ENCODE measurements at places on chromosomes 4 and X.

DNA sequence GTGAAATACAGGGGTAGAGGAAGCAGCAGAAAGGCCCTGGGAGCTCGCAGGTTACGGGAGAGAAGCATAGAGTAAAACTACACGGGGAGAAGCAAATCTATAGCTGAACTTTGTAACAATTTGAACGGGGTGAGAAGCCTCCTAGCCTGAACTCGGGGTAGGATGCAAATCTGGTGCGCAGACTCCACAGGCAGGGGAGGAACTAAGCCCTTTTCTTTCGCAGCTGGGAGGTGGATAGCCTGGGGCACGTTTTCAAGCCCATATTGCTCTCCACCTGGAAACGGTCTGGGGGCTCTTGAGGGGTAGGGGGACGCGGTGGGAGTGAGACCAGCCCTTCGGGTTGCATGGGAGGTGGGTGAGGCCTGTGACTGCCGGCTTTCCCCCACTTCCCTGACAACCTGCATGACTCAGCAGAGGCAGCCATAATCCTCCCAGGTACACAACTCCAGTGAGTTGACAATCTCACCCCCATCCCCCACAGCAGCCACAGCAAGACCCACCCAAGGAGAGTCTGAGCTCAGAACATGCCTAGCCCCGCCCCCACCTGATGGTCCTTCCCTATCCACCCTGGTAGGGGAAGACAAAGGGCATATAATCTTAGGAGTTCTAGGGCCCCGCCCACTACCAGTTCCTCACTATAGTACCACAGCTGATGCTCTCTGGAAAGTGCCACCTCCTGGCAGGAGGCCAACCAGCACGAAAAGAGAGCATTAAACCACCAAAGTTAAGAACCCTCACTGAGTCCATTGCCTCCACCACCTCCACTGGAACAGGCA, 29.9 kb downstream of the SOWAHB start:
- peaks cover 2% of the 10 kb centered on the region for H3K36me3 ChIP-seq
- no peak for DNase-seq
- H3K4me3 ChIP-seq, result no peak overlapping the region

DNA sequence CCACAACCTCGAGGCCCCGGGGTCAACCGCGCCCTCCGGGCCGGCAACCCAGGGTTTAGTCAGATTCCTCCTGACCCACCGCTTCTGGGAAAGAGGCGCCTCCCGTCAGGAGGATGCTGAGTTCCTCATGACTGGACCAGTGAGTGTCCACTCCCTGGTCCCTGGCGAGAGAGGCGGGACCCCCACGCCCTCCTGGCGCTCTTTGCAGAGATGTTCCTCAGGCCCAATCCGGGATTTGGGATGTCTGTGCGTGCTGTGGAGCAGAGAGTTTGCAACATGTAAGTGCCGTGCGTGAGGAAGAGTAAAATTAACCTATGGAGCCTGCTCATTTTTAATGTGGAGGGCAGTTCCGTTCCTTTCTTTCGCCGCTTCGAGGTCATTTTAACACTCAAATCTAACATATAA, 824 bp upstream of the UGDH start:
- H3K36me3 ChIP-seq, result peaks cover 23% of the 10 kb centered on the region
- peak overlapping the region; percentile 98 for H3K4me3 ChIP-seq
- peaks cover 17% of the 10 kb centered on the region for H3K4me1 ChIP-seq
- H3K27me3 ChIP-seq, result no peaks in the 10 kb centered on the region
- H3K27ac ChIP-seq, result peak overlapping the region; percentile 78

DNA sequence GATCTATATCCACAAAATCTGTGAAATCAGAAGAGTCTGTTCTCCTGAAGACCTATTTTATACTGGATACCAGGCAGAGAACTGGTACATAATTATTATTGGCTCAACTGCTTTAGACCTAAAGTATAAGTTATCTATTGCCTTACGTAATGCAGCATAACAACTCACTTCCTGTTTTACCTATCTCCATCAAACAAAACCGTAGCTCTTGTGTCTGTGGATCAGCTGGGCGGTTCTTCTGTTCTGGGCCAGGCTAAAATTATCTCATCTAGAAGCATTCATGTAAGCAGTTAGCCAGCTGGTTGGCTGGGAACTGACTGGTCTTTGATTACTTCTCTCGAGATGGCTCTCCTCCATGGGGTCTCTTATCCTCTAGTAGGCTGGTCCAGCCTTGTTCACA, 57.8 kb downstream of the PPP1R2C start:
- no peak for DNase-seq
- peaks cover 2% of the 10 kb centered on the region for H3K4me1 ChIP-seq
- no peaks in the 10 kb centered on the region for H3K27me3 ChIP-seq
- no peaks in the 10 kb centered on the region for H3K36me3 ChIP-seq
- H3K27ac ChIP-seq, result no peak overlapping the region
- H3K4me3 ChIP-seq, result no peak overlapping the region

DNA sequence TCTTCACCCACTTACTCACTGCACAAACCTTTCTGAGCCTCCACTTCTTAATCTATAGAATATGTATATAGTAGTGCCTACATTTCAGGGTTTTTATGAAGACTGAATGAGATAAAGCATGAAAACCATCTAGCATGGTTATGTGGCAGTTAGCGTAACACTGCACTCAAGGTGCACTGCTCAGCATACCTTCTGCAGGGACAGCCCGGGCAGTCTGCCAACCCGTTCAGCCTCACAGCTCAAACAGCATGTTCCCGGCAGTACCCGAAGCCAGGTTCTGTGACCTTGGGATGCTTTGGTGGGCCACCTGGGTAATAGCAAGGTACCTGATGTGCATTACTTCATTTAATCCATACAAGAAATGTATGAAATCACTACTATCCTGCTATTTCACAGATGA, 81.4 kb downstream of the DOCK11 start:
- H3K27me3 ChIP-seq, result no peaks in the 10 kb centered on the region
- DNase-seq, result no peak
- H3K36me3 ChIP-seq, result peaks cover 8% of the 10 kb centered on the region

DNA sequence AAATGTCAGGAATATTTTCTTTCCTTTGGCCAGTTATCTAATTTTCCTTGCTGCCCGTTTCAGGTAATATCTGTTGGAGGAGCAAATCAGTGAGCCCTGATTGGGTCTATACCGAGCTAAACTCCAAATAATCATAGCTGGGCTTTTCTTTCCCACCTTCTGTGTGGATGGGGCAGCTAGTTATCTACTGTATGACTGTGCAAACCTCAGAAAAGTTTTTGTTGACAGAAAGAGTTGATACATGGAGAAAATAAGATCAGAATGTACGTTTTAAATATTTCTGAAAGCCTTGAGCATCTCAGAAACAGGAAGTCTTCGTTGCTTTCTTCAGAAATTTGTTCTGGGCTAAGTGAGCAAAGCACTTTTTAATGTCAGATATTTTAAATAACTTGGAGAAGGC, 6.2 kb upstream of the CXCL5 start:
- H3K27me3 ChIP-seq, result peaks cover 1% of the 10 kb centered on the region
- no peak for DNase-seq
- no peak overlapping the region for H3K4me3 ChIP-seq
- H3K27ac ChIP-seq, result no peak overlapping the region

- no peaks in the 10 kb centered on the region for H3K4me1 ChIP-seq
- H3K4me3 ChIP-seq, result no peak overlapping the region
- DNase-seq, result no peak
- no peak overlapping the region for H3K27ac ChIP-seq
These were observed 2092.4 kb upstream of the TENM3 start for GRCh38 chr4:180150818-180151217.
